Smooth muscle cell of trachea (primary cell): ENCODE measurements at places on chromosomes 3 and 15. TPM values are rescaled to one million over a fixed set of nuclear protein-coding genes. Genes with fewer than 3 reads are reported as not detected.

Gene GPR87
- total RNA-seq, result 0.17 and 0.29 TPM in 2 replicates

Gene RASL12
- total RNA-seq, result 86.5 and 108 TPM in 2 replicates

Gene RASGRP1
- under 0.01 TPM in 2 replicates for total RNA-seq

Gene ZNF80
- total RNA-seq, result not detected in 2 replicates

Gene GAP43
- 0.33 and 1.7 TPM in 2 replicates for total RNA-seq

Gene ALG1L2
- total RNA-seq, result 0.33 TPM in 1 of 2 replicates, not detected in the other

Gene KNL1
- 1.2 and 28.2 TPM in 2 replicates for total RNA-seq

Gene DUOXA1
- total RNA-seq, result 0.17 TPM in 1 of 2 replicates, not detected in the other

Gene ILDR1
- not detected in 2 replicates for total RNA-seq

Gene RETNLB
- total RNA-seq, result not detected in 2 replicates

Gene QTRT2
- total RNA-seq, result 10.8 and 15.6 TPM in 2 replicates

Gene FRG2C
- total RNA-seq, result 0.17 TPM in 1 of 2 replicates, not detected in the other

Gene ADGRG7
- total RNA-seq, result not detected in 2 replicates

Gene TIMP4
- 15.6 and 23.3 TPM in 2 replicates for total RNA-seq

Gene HYKK
- total RNA-seq, result 2.3 and 3.5 TPM in 2 replicates

Gene SYNPR
- not detected in 2 replicates for total RNA-seq

Gene DYNLT2B
- total RNA-seq, result 6.9 and 8.1 TPM in 2 replicates

Gene SLC28A1
- not detected in 2 replicates for total RNA-seq

Gene TLR9
- total RNA-seq, result under 0.01 and 0.17 TPM in 2 replicates

Gene ECE2
- under 0.01 TPM in 1 of 2 replicates, not detected in the other for total RNA-seq

Gene SLC38A3
- total RNA-seq, result not detected in 2 replicates

Gene NUP210
- total RNA-seq, result under 0.01 TPM in 2 replicates

Gene AADACL2
- total RNA-seq, result not detected in 2 replicates

Gene P2RY12
- 0.29 and 0.33 TPM in 2 replicates for total RNA-seq

Gene GP9
- not detected in 2 replicates for total RNA-seq

Gene CNTN6
- total RNA-seq, result under 0.01 TPM in 1 of 2 replicates, not detected in the other

Gene NOX5
- 0.58 and 0.83 TPM in 2 replicates for total RNA-seq

Gene MUSTN1
- 0.33 TPM in 1 of 2 replicates, not detected in the other for total RNA-seq

Gene CCDC54
- not detected in 2 replicates for total RNA-seq

Gene SCN11A
- total RNA-seq, result under 0.01 and 0.17 TPM in 2 replicates

Gene ERC2
- total RNA-seq, result under 0.01 and 0.44 TPM in 2 replicates

Gene CGNL1
- total RNA-seq, result 0.17 and 0.29 TPM in 2 replicates

Gene DOCK3
- total RNA-seq, result 0.17 and 0.29 TPM in 2 replicates

Gene PYGO1
- total RNA-seq, result 9.0 and 11.2 TPM in 2 replicates

Gene ST8SIA2
- total RNA-seq, result under 0.01 TPM in 1 of 2 replicates, not detected in the other

Gene ANKUB1
- not detected in 2 replicates for total RNA-seq

Gene C3orf70
- 0.66 and 0.87 TPM in 2 replicates for total RNA-seq

Gene DUOXA2
- total RNA-seq, result not detected in 2 replicates

Gene RPS27L
- 317 and 373 TPM in 2 replicates for total RNA-seq

Gene COL8A1
- total RNA-seq, result 45.4 and 72.6 TPM in 2 replicates

Gene SGO1
- 0.17 and 9.9 TPM in 2 replicates for total RNA-seq

Gene KLF15
- 3.2 and 4.1 TPM in 2 replicates for total RNA-seq

Gene TRPM1
- not detected in 2 replicates for total RNA-seq

Gene SLC22A13
- 0.73 and 1.2 TPM in 2 replicates for total RNA-seq

Gene PIGZ
- 2.8 and 3.6 TPM in 2 replicates for total RNA-seq

Gene PRR20G
- not detected in 2 replicates for total RNA-seq

Gene RHOV
- not detected in 2 replicates for total RNA-seq

Gene PPARG
- total RNA-seq, result 45.4 and 68.1 TPM in 2 replicates

Gene IL5RA
- not detected in 2 replicates for total RNA-seq

Gene AADAC
- 0.33 TPM in 1 of 2 replicates, not detected in the other for total RNA-seq
